ENCODE measurements at places on chromosomes 2 and 18.

DNA sequence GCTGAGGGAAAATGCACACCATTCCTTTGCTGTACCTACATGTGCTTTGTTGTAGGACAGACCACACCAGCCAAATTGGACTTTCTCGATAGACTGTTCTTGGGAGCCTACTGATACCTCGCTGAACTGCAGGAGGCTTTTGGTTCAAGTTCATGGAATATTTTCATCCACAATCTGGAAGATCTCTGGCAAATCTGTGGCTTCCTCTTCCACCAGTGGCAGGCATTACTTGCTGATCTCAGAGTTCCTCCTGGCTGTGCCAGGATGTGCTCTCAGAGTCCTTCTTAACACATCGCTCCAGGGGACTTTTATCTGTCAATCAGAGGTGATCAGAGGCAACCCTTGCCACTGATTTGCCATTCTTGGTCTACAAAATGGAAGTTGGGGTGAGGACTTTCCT, 87.7 kb downstream of the PTGR3 start:
- no peak for DNase-seq

DNA sequence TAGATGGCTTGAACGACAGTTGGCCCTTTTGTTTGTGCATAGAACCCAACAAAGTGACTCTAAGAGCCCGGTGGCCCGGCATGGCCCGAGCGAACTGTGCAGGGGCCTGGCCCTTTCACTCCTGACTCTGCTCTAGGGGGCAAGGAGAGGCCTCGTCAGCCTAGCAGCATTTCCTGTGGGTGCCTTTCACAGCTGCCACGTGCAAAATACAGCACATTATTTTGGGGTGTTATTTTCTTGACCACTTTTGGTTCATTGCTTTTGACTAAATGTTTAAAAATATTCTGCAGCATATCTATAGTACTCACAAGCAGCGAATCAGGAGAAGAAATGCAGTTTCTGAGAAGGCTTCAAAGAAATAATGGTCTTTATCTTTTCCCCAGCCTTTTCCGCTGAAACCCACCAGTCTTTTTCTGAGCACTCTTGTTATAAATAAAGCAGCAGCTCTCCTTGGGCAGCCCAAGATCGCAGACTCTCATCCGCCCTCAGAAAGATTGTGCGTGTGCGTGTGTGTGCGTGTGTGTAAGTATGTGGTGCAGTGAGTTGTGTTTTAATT, 31.3 kb downstream of the DGKD start:
- no peak for DNase-seq

DNA sequence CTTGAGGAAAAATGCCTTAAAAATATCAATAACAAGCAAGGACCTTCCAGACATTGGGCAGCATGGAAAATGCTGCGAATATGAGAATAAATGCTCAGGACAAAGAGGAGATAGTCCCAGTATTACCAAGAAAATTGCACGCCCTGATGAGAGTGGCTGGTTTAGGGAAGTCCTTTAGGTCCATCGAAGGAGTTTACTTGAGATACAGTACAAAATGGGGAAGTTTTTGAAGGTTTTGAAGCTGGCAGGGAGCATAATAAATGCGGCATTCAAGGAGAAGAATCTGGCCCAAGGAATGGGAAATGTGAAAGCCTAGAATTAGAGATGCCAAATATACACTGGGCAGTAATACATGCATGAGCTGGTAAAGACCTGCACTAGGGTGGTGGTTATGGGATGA, 90.2 kb upstream of the SPATS2L start:
- DNase-seq: no peak

GRCh38 chr2:193350509-193350908, 1155.8 kb upstream of the TMEFF2 start:
- no peak for DNase-seq

DNA sequence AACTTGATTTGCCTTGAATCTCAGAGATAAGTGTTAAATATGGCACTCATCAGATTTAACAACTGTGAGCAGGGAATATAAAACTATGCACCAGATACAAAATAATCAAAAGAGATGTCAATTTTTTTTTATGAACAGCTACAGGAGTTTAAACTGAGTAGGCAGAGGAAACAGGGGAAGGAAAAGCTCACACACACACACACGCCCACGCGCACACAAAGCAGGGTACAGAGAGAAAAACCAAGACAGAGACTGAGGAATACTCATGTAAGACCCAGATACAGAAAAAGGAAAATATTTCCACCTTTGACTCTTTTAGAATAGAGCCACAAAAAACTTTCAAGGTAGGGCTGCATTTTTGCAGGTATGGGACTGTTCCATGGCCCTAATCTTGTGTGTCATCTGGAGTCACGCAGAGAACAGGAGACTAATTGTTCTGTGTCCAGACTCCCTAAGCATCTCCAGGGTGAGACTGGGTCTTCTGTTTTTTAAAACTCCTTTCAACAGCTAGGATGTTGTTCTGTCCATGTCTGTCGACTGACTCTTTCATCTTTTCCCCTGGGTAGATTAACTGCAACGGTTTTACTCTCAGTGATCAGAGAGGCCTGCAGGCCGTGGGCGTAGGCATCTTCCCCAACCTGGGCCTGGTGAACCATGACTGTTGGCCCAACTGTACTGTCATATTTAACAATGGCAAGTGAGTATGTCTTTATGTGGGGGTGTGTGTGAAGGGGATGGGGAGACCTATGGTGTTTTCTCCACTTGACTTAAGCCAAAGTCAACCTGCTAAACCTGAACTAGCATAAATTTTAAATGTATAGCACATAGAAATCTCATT, 23.0 kb downstream of the SMYD1 start:
- no peak for DNase-seq

GRCh38 chr18:80119111-80119510, 10.0 kb downstream of the ADNP2 start:
- DNase-seq: no peak

GRCh38 chr18:7879717-7880116, 312.6 kb downstream of the PTPRM start:
- DNase-seq: no peak

- no peak for DNase-seq
Measured at GRCh38 chr18:22585821-22586220, 168.1 kb upstream of the CTAGE1 start.

- peak; percentile 31 for DNase-seq
Measured at GRCh38 chr2:54207666-54208195, 48.3 kb downstream of the TSPYL6 start.

DNA sequence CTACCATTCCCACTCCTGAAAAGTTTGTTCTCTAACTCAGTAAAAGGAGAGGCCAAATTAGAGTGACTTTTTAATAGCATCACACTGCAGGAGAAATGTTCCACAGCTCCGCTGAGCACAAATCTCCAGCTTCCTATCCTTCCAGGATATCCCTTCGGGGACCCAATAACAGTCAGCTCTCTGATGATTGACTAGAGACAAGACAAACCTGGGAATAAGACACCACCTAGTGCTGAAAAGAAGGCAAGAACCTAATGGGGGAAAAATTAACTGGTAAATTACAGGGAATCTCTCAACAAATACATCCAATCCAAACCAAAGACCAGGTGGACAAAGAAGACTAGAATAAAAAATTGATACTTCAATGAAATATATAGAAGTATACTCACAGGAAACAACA, 977.1 kb upstream of the SOX11 start:
- DNase-seq: no peak

DNA sequence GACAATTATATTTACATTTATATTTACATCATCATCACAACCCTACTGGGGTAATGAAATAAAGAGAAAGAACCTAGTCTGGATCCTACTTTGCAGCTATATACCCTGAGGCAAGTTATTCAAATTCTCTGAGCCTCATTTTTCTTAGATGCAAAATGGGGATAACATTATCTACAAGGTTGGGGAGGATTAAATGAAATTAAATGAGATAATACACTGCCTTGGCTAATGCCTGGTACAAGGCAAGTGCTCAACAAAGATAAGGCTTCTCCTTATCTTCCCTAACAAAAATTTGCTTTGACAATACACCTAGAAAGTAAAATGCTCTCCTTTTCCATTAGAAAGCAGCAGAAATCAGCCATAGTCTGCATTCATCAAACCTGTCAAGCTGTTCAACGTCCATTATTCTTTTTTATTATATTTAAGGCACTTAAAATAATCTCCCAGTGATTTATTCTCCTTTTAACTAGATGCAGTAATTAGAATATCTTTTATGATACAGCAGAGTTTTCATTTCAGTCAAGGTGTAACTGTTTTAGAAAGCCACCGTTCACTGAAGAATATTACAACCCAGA, 44.8 kb downstream of the TCF4 start:
- no peak for DNase-seq

- DNase-seq: no peak
Measured at GRCh38 chr2:104641786-104642185, 212.1 kb upstream of the POU3F3 start.

DNA sequence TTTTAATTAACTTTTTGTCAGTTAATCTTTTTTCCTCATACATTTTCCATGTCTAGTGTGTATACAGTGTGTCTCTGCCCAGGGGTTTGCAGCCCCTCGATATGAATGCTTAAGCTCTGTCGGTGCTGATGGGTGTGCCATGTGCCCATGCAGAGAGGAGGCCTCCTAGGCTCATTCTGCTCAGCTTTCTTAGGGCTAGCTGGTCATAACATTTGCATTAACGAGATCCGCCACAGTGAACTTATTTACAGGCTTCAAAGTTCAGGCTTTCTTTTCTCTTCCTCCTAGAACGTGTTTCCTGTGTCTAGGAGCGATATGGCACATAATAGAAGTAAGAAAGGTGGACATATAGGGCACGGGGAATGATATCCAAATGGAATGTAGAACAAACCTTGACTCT, 783.3 kb downstream of the PLCL1 start:
- no peak for DNase-seq

- no peak for DNase-seq
Measured at GRCh38 chr18:49884959-49885358, 71.6 kb upstream of the ACAA2 start.

GRCh38 chr2:240821429-240821778, 1.4 kb upstream of the KIF1A start:
- DNase-seq: no peak

DNA sequence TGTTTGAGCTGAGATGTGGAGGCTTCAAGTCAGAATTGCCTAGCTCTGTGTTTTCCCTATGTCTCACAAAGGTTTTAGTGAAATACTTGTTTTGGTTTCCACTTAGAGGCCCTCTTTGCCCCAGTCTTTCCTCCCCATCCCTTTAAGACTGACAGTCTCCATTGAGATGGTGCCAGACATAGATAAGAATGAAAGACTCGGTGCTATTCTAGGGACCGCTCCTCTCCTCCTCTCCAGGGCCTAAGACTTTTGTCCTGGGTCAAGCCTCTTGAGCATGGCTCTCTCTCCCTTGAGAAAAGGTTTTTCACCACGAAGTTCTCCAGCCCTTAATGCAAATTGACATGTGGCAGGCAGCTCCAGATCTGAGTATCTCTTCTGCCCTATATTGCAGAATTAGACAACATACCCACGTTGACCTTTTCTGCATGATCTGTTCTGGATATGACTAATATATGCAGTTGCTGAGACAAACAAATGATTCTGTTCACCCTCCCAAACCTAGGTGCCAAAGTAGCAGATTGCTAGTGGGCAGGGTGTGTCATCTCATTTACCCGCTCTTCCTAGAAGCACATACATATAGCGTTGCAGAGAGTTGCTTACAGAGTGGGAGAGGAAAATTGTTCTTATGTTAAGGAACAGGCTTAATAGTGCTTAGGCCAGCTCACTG, 47.5 kb upstream of the ACSL3 start:
- DNase-seq: no peak

GRCh38 chr2:158994920-158995676, 26.7 kb downstream of the TANC1 start:
- DNase-seq: no peak

- DNase-seq: no peak
Measured at GRCh38 chr2:237708065-237708398, 80.6 kb downstream of the LRRFIP1 start.

- no peak for DNase-seq
Measured at GRCh38 chr2:109408043-109408335, 205.8 kb downstream of the SEPTIN10 start.

DNA sequence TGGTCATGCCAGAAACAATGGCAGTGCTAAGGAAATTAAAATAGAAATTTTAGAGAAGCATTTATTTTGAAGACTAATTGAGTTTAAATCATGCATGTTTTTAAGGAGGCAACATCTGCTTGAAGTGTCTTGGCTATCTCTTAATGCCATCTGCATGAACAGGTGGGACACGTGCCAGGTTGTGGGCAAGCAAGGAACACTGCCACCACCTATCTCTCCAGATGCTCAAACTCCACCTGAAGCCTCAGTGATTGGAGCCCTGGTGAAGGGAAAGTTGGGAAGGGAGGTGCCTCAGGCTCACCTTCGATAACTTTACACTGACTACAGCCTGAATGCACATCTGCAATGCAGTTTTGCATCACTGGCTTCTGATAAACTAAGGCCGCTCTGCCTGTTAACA, 91.5 kb downstream of the TPGS2 start:
- DNase-seq: no peak

DNA sequence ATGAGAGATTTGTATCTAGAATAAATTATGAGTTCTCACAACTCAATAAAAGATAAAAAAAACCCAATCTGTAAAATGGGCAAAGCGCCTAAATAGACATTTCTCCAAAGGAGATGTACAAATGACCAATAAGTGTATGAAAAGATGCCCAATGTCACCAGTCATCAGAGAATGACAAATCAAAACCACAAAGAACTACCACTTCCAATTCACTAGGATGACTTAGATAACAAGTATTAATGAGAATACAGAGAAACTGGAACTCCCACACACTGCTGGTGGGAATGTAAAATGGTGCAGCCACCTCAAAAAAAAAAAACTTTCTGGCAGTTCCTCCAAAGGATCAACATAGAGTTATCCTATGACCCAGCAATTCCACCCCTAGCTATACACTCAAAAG, 17.4 kb upstream of the COL6A3 start:
- DNase-seq: peak; percentile 81

DNA sequence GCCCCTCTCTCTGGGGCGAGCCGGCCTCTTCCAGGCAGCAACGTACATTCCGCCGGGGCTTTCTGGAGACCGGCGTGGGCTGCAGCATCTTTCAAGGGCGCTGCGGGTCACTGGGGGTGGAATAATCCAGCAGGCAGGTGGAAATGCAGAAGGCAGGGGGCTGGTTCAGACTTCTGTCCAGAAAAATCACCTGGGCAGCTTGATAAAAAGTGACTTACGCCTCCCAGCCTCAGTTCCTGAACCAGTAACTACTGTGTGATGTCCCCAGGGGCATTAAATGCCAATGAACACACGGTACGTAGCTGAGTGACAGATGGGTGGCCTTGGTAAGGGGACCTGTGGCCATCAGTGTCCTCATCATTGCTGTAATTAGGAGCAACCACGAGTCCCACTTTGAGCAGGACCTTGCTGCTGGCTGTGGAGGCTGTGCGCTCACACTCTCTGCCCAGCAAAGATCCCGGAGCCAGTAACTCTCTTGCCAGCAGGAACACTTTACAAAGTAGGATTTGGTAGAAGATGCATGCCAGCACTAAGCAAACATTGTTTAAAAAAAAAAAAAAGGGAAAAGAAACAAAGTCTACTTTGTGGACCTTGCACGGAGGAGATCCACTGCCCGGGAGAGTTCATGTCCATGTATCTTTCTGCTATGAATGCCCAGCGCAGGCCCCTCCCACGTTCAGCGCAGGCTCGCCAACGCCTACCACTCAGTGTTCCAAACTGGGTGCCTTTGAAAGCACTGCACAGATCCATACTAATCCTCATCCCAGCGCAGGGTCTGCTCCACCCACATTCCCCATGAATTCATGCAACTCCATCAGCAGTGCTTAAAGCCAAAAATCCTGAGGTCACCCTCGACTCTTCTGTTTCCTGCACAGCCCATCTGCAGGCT, 177.3 kb downstream of the HDAC4 start:
- DNase-seq: peak; percentile 45

GRCh38 chr2:52340171-52340570, 1308.2 kb upstream of the NRXN1 start:
- no peak for DNase-seq
